ENCODE measurements at places on chromosomes 3 and 15. TPM values are rescaled to one million over a fixed set of nuclear protein-coding genes. Genes with fewer than 3 reads are reported as not detected.

DNA sequence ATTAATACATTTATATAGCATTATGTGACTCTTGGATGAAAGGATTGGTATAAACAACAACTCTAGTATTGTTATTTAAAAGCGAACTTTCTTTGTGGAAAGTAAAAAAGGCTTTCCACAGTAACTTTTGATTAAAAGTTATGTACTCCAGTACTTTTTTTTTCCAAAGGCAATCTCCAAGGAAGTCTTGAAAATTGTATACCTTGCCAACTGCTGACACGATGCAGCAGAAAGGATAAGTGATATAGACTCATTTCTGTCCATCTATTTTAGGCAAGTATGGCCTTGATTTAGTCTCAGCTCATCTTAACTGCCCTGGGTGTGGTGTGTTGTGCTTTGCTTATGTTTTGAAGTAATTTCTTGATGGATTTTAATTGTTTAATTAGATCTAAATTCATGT is 79.7 kb downstream of the OTOL1 start:
- peak; percentile 17 for DNase-seq

DNA sequence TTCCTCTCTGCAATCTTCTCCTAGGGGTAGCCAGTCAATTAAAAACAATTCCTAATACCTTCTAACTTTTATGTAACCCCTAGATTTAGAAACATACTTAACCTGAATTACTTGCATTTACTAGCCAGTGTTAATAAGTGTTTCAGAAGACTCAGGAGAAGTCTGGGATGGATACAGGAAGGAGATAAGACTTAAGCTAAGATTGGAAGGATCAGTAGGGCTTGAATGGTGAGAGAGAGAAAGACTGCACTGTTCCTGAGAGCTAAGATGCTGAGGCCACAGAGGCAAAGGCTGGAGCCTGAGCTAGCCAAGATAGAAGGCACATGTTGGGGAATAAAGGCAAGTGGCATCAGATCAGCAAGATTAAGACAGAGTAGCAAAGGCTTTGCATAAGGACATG is 30.1 kb upstream of the CADPS start:
- DNase-seq = no peak

DNA sequence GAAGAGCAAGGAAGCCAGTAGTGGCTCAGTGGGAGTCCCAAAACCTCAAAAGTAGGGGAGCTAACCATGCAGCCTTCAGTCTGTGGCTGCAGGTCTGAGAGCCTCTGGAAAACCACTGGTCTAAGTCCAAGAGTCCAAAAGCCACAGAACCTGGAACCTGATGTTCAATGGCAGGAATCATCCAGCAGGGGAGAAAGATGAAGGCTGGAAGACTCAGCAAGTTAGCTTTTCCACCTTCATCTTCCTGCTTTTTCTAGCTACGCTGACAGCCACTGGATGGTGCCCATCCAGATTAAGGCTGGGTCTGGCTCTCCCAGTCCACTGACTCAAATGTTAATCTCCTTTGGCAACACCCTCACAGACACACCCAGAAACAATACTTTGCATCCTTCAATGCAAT is 626.3 kb downstream of the NAALADL2 start:
- DNase-seq = no peak

Gene TRPM1
- total RNA-seq = 3.5 TPM

Gene LRRC31
- not detected for total RNA-seq

Data from skin of body (tissue), 3 donors.